ENCODE measurements at places on chromosomes 6 and 20. TPM values are rescaled to one million over a fixed set of nuclear protein-coding genes. Genes with fewer than 3 reads are reported as not detected.
A peak's percentile ranks its signal among the peaks of the same experiment; 100 is the strongest.

DNA sequence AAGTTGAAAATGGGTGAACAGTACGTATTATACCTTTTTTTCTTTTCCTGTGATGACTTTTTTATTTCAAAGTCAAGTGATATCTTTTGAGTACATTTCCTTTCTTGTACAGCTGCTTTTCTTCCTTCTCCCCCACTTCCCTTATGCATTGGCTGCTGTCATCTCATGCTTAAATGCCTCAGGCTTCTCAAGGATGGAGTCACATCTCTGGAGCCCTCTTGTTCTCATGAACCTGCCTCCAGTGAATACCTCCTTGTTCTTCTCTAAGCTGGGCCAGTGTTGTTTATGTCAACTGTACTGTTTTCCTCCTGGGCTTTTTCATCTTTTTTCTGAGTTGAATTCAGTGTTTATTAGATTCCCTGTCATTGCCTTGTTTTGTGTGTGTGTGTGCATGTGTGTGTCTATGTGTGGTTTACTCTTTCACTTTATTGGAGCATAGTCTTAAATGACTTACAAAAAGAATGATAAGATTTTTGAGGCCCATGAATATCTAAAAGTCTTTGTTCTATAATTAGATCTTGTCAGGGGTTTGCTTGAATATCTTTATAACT is 23.6 kb downstream of the STXBP5 start:
- H3K27me3 ChIP-seq, result no peaks in the 10 kb centered on the region
- no peak overlapping the region for H3K4me3 ChIP-seq
- no peaks in the 10 kb centered on the region for H3K36me3 ChIP-seq
- DNase-seq, result no peak

DNA sequence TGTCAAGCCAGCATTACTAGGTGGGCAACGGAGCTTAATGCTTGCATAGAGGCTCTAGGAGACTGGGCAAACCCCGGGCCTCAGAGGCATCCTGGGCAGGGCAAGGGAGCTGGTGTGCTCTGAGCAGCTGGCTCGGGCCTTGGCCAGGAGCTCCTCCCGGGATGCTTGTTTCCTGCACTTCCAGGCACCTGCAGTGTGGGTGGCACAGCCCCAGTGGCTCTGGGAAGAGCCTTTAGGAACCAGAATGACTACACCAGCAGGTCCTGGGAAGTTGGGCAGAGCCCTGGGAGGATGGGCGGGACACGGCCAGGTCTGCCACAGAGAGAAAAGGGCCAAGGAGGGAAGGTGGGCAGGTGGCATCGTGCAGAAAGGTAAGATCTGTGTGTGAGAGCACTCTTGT is 80.4 kb upstream of the CD93 start:
- no peaks in the 10 kb centered on the region for H3K27me3 ChIP-seq
- no peaks in the 10 kb centered on the region for H3K36me3 ChIP-seq
- no peak overlapping the region for H3K4me3 ChIP-seq
- 0 out of 2 replicates have a peak, but pooled peaks cover 3% of the 10 kb centered on the region for H3K4me1 ChIP-seq
- H3K27ac ChIP-seq, result no peak overlapping the region

DNA sequence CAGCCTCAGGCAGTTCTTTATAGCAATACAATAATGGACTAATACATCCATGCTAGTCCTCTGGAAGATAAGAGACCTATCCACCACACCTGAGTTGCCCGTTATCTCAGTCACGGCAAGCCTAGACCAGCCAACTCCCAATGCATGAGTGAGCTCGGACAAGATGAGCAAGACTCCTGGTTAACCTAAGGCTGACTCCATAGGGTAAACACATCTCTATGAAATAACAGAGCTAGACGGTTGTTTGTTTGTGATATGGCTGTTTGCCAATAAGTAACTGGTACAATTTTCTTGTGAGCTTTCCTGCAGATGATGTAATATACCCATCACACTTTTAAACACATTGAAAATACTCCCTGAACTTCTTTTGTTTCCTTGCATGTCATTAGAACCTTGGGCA is 70.6 kb upstream of the PHACTR1 start:
- H3K27ac ChIP-seq, result no peak overlapping the region
- H3K36me3 ChIP-seq, result no peaks in the 10 kb centered on the region

The VSX1 gene
- total RNA-seq, result not detected

The MATN4 gene
- not detected for total RNA-seq

- H3K27ac ChIP-seq, result no peak overlapping the region
- no peaks in the 10 kb centered on the region for H3K36me3 ChIP-seq
- DNase-seq, result no peak
- H3K4me3 ChIP-seq, result no peak overlapping the region
- H3K4me1 ChIP-seq, result peaks cover 12% of the 10 kb centered on the region
Measured at GRCh38 chr20:10984913-10985312, 311.1 kb upstream of the JAG1 start.

The BTNL2 gene
- not detected for total RNA-seq

The ARMC12 gene
- not detected for total RNA-seq

DNA sequence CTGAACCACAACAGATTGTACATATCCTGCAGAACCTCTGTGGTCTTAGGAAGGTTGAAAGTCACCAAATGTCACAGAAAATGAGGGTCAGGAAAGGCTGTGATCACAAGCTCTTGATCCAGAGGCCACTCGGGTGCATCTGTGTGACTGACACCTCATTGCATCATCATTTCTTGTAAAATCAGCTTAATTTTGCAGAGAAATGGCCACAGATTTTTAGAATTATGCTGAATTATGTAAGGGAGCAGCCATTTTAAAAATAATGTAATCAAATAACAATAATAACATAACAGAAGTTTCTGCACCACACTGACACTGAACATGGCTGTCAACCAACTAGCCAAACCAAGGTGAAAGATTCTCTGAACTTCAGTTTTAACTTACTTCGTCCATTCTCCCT is 32.5 kb upstream of the PRND start:
- peaks cover 32% of the 10 kb centered on the region for H3K36me3 ChIP-seq
- peaks cover 69% of the 10 kb centered on the region for H3K4me1 ChIP-seq
- no peaks in the 10 kb centered on the region for H3K27me3 ChIP-seq
- H3K4me3 ChIP-seq, result peak overlapping the region; percentile 76

The PIM1 gene
- total RNA-seq, result 93.3 TPM

All from PC-3 (cell line).